ENCODE measurements at places on chromosomes 2 and 18.

GRCh38 chr2:170052151-170052550 lies 125.8 kb upstream of the MYO3B start:
- DNase-seq, result no peak

DNA sequence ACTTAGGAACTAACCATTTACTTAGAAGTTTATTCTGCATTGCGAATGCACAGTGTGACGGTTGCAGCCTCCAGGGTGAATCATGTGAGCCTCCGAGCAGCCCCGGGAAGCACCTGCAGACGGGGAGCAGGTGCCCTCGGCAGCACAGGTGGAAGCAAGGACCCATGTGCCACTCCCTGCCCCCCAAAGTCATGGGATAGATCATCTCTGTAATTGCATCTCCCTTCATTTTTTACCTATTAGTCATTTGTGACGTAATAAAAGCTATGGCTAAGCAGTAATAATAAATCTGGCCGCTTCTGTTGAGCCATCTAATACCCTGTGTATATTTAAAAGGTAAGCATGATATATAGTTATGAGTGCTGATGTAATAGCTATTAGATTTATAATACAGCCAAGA lies 97.2 kb downstream of the PTGR3 start:
- DNase-seq, result no peak

DNA sequence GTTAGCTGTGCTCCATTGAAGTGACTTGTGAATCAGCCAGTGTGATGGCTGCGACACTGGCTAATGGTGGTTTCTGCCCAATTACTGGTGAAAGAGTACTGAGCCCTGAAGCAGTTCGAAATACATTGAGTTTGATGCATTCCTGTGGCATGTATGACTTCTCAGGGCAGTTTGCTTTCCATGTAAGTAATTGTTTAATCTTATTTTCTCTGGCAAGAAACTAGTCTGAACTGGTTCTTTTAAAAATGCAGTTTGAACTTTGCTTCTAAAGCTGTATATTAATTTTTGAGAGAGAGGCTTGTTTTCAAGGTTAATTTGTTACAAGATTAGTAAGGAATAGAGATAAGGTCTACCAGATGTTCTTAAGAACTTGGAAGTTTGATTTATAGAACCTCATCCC lies 46.7 kb downstream of the GLS start:
- no peak for DNase-seq

- DNase-seq, result no peak
Observed at GRCh38 chr2:103402944-103403343, 641.1 kb downstream of the TMEM182 start.

- no peak for DNase-seq
Observed at GRCh38 chr18:75477900-75478299, 50.4 kb upstream of the SMIM21 start.

DNA sequence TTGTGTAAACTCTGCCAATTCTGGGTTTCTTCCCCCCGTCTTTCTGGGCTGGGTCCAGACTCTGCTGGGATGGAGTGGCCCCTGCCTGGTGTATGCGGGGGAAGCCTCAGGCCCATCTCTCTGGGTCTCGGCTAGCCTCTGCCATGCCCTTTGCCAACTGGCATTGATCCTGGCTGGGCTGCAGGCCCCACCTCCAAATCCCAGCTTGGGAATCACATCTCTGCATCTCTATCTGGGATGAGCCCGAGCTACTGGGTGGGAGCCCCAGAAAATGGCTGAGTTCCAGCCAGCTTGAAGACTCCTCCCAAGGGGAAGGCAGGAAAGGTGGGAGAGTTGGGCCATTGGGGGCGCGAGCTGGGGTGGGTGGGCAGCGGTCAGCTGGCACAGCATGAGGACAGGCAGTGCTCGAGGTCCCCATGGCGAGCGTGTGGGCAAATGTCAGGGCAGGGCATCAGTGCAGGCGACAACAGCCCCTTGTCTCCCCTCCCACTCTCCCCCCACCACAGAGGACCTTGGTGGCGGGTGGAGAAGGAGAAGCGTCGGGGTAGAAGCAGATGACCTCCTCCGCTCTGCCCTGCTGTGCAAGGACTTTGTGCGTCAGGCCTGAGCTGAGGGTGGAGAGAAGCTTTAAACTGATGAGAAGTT lies 139.4 kb downstream of the ASB1 start:
- DNase-seq, result no peak

DNA sequence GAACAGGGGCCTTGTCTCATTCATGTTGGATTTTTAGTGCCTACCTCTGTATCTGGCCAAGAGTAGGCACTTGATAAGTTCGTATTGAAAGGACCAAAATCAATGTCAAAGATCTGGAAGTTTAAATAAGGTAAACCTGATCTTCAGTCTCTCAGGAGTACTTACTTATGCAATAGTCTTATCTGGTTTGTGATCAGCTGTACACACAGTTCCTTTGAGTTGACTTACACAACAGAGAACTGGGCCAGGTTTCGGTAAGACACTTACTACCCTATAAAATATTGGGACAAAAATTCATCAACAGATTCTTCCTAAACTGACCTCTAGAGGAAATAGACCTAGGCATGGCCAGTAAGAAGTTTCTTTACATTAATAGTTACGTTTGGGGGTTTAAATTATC lies 113.6 kb upstream of the NXPH2 start:
- DNase-seq, result no peak

DNA sequence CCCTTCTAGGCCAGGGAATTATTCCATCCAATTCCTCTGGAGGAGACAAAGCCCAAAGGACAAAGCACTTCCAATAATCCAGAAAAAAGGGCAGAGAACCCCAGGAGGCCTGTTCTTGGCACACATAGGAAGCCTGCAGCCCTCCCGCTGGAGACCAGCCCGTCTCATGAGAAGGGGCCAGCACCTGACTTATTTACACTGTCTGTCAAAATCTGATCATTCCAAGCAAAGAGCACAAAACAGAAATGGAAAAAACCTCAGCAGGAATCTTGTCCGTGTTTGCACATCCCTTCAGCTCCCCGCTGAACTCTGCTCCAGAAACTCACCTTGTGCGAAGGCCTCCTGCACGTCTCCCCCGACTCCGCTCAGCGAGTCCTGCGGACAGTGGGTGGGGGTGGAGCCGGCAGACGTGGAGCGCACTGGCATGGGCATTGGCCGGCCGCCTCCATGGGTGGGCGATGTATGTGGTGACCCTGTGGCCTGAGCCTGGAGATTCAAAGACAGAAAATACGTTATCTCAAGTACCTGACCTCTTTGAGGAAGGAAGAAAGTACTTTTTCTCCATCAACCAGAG lies 46.2 kb upstream of the DNMT3A start:
- no peak for DNase-seq

- DNase-seq, result no peak
Observed at GRCh38 chr18:11327391-11328009, 178.1 kb upstream of the PIEZO2 start.

DNA sequence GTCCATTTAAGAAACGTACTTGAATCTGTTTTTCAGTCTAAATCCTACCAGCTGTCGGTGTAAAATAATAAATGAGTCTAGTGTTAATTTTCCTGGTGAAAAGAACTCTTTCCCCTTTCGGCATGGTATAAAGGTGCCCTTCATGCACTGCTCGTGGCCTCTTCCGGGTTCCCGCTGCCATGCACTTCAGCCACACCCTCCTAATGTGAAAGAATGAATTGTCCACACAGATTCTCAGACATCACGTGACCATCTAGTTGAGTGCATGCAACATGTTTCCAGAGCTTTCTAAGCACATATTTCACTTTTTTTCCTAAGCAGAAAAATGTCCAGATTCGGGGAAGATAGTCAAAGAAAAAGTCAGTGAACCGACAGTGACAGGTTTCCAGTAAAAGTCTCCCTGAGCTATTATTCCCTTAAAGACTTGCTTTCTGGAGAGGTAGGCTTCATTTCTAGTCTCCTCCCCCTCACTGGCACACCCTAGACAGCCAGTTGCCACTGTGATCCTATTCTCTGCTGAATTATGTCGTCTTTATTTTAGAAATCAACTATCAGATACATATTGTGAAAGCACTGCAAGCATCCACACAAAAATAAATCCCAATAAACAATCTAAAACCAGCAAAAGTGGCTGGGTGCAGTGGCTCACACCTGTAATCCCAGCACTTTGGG lies 65.9 kb upstream of the RPL31 start:
- no peak for DNase-seq

- DNase-seq, result no peak
Observed at GRCh38 chr2:192828947-192829346, 634.2 kb upstream of the TMEFF2 start.

DNA sequence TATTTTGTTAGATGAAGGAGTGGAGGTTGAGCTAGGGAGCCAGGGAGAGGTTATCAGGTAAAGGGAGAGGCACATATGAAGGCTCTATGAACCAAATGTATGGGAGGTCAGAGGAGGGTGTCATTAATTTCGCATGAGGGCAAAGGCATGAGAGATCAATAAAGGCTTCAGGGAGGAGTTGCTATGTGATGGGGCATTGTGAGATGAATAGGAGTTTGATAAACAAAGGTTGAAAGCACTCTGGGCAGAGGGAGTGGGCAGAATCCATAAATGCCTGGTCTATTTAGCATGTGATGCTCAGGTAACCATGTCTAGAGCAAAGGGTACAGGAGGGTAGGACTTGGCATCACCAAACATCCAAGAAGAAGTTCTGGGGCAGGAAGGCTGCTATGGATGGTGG lies 273.4 kb downstream of the HAUS1 start:
- no peak for DNase-seq

DNA sequence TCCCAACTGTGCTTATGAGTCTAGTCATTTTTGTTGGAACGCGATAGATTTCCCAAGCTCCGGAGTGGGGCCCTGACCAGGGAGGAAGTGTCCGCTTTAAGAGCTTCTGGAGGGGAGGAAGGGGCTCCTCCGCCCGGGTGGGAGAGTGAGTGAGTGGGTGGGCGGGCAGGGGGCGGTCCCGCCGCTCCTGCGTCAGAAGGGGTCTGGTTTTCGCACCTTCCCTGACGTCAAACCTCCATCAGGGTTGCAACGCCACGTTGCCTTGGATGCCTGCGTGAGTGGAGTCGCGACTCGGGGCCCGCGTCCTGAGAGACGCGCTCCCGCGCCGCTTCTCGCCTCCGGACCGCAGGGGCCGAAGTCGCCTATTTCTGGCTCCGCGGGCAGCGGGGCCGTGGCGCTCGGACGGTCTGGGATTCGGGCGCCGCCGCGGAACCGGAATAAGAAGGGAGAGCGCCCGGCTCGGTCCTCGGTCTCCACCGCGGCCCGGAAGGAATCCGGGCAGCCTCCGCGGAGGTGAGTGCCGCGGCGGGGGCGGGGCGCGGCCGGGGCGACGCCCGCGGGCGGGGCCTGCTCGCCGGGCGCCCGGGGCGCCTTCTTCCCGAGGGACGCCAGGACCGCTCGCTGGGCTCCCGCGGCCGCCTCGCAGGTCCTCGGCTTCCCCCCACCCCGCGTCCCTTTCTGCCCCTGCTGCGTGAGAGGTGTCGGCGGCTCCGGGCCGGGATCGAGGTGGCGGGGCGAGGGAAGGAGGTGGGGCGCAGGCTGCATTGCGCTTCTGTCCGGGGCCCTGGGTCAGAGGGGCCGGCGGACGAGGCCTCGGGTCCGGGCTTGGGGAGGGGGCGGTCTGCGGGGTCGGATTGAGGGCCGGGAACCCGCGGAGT lies at the start of gene ZDBF2:
ZDBF2 (plus strand) TSS at position 230 of the 878 bp plus-strand sequence. CDS start 7,187 bp downstream, outside the sequence.
- DNase-seq, result no peak

DNA sequence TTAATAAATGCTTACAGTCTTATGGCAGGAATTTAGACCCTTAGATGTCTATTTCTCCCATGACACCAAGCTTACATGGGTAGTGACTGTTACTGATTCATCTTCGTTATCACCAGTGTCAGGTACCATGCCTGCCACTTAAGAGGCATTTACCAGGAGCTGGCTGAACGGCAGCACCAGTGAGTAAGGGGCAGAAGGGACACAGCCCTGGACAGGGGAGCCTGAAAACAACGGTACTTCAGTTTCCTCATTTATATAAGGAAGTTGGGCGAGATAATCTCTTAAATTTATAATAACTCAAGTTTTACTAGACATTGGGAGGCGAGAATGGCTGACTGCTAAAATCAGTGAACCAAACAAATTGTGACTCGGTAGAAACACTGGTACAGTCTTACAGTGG lies 1.2 kb downstream of the COA5 start:
- no peak for DNase-seq

- no peak for DNase-seq
Observed at GRCh38 chr2:221202431-221202830, 369.7 kb downstream of the EPHA4 start.

DNA sequence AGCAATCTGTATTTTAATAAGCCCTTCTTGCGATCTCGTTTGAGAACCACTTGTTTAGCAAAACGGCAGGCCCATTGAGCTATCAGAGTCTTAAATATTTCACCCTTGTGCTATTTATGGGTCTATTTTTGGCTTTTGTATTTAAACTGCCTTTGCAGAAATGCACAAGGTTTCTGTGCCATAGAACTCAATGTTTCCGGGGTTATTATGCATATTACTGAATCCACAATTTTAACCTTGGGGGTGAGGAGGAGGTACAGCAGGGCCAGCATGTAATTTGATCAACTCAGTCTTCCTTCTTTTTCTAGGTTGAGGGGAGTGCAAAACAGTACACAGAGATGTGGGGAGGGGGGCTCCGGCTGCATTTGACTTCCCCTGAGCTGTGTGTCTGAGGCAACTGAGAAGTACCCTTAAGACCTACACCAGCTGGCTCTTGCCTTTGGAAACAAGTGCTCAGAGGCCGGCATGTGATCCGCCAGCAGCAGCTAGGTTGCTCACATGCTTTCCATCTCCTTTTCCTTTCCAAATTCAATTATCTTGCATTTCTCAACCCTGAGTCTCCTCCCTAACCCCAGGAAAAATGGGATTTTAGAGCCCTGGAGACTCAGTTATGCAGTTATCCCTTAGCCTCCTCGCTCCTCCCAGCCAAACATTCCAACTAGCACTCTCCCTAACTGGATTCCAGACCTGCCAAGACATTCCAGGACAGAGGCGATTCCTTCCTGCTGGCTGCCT lies 103.0 kb downstream of the HNRNPLL start:
- DNase-seq, result no peak

GRCh38 chr18:26656431-26656943 lies 108.1 kb upstream of the KCTD1 start:
- DNase-seq, result no peak

DNA sequence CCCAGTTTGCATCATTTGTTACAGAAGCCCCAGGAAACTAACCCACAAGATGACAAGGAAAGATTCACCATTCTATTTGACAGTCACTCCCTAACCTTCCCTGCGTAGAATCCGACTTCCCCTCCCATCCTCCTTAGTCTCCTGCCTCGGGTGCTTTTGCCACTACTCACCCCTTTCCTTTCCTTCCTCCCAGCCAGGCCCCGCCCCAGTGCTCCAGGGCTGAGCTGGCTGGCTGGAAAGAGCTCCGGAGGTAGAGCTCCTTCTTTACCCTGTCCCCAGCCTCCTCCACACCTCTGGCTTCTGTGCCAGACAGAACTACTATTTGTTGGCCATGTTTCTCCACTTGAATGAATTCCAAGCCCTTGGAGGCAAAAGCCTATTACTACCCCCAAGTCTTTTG lies 317.6 kb upstream of the NCKAP5 start:
- no peak for DNase-seq

All from SIG-M5 (cell line).